Non-pigmented ciliary epithelial cell (primary cell): ENCODE measurements at places on chromosomes 2 and 18.

- no peak for DNase-seq
Observed at GRCh38 chr2:137525641-137526190, 438.6 kb upstream of the HNMT start.

- DNase-seq = no peak
Observed at GRCh38 chr2:201415149-201415548, 36.1 kb downstream of the TRAK2 start.

DNA sequence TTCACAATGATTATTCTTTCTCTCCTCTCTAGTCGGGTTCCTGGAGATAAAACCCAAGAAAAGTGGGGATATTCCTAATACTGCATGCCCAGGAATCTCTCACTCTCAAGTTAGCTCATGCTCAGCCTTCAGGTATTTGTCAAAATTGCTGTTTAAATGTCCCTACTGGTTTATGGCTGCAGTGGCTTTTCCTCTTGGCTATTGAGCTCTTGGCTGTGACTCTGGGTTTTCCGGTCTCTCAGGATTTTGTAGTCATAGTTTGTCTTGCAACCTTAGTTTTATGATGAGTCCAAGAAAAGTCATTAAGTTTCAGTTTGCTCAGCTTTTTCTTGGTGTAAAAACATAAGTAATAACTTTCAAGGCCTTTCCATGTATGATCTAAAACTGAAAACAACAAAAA, 820.7 kb upstream of the HS6ST1 start:
- no peak for DNase-seq

DNA sequence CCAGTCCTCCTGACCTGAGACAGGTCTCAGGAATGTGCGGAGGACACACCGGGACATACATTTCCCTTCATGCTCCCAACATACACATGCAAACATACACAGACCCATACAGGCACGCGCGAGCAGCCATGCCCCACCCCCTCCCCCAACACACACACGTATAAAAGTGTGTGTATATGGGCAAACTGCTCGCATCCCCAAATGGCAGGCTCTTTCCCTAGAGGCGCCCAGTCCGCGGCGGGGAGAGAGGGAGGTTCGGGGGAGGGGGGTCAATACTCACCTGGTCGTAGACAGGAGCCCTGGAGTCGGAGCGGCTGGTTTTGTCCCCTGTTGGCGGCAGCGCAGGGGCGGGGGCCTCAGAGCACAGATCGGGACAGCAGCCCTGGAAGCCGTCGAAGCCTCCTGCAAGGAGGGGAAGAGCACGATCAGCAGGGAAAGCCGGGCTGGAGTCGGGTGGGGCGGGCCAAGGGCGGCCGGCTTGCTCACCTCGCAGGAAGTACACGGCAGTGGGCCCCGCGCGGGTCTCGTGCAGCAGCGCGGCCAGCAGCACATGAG, 682 bp downstream of the DUSP2 start:
- DNase-seq = no peak

DNA sequence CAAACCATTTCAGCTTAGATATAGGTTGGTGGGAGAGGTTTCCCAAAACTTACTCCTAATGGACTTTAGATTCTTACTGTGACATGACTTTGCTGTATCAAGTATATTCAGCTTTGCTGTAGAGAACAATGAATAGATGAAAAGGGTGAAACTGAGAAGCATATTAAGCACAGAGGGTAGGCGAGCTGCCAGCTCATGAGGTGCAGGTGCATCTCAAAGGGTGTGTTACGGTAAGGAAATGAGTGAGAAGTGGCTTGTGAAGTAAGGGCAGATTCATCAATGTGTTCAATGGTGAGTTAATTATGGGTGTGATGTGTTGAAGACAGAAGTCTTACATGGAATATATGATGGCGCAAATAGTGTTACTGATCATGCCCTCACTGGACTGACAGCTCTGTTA, 49.3 kb downstream of the CD8B2 start:
- DNase-seq = no peak
